ENCODE measurements at places on chromosomes 7 and 10. TPM values are rescaled to one million over a fixed set of nuclear protein-coding genes. Genes with fewer than 3 reads are reported as not detected.

Gene MKX
- total RNA-seq, result not detected

Gene SPDYE2
- 0.41 TPM for total RNA-seq

Gene CXCL12
- total RNA-seq, result not detected

Gene IQUB
- not detected for total RNA-seq

Gene TET1
- 3.1 TPM for total RNA-seq

Gene TMEM236
- 0.18 TPM for total RNA-seq

Gene EXOC4
- total RNA-seq, result 68.2 TPM

Gene NPTX2
- not detected for total RNA-seq

Gene EBF3
- not detected for total RNA-seq

Gene CYP2E1
- total RNA-seq, result 1.4 TPM

Gene ACHE
- total RNA-seq, result 0.52 TPM

Gene ARHGAP22
- total RNA-seq, result not detected

Gene ZNF467
- 0.88 TPM for total RNA-seq

Gene TEX47
- total RNA-seq, result not detected

Gene ANK3
- 1.6 TPM for total RNA-seq

Gene DYDC2
- not detected for total RNA-seq

Gene SLC26A5
- total RNA-seq, result not detected

Gene LOXL4
- not detected for total RNA-seq

Gene MKRN1
- 142 TPM for total RNA-seq

Gene CYTH3
- 8.6 TPM for total RNA-seq

Gene CALML3
- total RNA-seq, result not detected

Gene NRCAM
- 46.6 TPM for total RNA-seq

Gene SEMA3D
- total RNA-seq, result not detected

Gene FAM25A
- not detected for total RNA-seq

Gene THSD7A
- not detected for total RNA-seq

Gene FXYD4
- total RNA-seq, result not detected

Gene TAS2R41
- total RNA-seq, result 0.55 TPM

Gene CLRN3
- total RNA-seq, result not detected

Gene ZCWPW1
- 15.6 TPM for total RNA-seq

Gene SSC4D
- not detected for total RNA-seq

Gene PAX4
- total RNA-seq, result not detected

Gene CYP51A1
- 13.1 TPM for total RNA-seq

Gene ZNF804B
- total RNA-seq, result not detected

Gene CFAP43
- total RNA-seq, result 0.16 TPM

Gene C10orf143
- 17.5 TPM for total RNA-seq

Gene ADAM22
- total RNA-seq, result 9.2 TPM

Gene LIPN
- not detected for total RNA-seq

Gene C10orf67
- 0.16 TPM for total RNA-seq

Gene MMP21
- 0.18 TPM for total RNA-seq

Gene TMEM72
- total RNA-seq, result not detected

Gene AKR1C4
- not detected for total RNA-seq

Gene COBL
- not detected for total RNA-seq

Gene TRPV6
- not detected for total RNA-seq

Gene EN2
- total RNA-seq, result not detected

Gene POMZP3
- total RNA-seq, result 20.5 TPM

Gene EBLN1
- total RNA-seq, result not detected

Gene HOXA3
- total RNA-seq, result not detected

Measured in naive thymus-derived CD8-positive, alpha-beta T cell (primary cell).